CD4-positive, alpha-beta T cell treated with Interleukin-10 for 1 hour (primary cell): ENCODE measurements at places on chromosomes 11 and 22.

GRCh38 chr22:19329454-19329853 lies 37.9 kb upstream of the CLTCL1 start:
- DNase-seq, result no peak

DNA sequence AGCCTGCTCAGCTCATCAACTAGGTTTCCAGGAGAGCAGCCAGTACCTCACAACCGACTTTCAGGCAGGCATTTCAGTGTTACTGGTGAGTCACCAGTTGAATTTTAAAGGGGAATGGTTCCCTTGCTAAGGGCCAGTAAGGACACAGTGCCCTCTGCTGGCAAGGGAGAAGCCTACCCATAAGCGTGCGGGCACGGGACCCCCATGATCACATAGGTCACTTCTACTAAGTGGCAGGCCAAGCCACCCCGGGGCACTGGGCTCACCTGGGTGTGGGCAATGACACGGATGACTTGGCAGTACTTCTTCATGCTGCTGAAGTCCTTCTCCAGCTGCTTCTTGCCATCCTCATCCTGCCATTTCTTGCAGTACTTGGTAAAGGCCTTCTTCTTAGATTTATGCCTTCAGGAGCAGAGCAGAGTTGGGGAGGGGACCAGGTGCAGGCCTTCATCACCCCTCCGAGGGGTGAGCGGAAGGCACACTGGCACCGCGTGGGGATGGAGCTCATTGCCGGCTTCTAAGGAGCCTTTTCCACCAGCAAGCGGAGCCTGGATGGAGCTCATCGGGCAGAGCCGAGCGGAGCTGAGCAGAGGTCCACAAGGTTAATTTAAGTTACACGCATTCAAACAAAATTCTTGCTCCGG lies 2.9 kb downstream of the RPL3 start:
- DNase-seq, result peak; percentile 83

- DNase-seq, result no peak
Measured at GRCh38 chr11:87477321-87477720, 439.6 kb downstream of the TMEM135 start.

DNA sequence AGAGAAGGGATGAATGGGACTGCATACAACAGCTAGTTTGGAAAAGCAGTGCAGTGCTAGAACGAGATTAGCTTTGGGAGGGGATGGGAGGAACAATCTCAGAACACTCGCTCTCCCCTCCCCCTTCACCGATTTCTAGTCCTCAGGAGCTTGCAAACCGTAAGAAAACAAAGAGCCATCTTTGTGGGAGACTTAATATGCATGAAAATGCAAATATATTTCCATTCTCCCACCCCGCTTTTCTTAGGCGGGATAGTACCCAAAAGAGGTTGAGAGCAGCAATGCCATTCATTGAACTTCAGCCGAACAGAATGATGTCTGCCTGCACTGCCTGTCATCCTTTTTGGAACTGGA lies 1.1 kb downstream of the SPINDOC start:
- DNase-seq, result no peak

DNA sequence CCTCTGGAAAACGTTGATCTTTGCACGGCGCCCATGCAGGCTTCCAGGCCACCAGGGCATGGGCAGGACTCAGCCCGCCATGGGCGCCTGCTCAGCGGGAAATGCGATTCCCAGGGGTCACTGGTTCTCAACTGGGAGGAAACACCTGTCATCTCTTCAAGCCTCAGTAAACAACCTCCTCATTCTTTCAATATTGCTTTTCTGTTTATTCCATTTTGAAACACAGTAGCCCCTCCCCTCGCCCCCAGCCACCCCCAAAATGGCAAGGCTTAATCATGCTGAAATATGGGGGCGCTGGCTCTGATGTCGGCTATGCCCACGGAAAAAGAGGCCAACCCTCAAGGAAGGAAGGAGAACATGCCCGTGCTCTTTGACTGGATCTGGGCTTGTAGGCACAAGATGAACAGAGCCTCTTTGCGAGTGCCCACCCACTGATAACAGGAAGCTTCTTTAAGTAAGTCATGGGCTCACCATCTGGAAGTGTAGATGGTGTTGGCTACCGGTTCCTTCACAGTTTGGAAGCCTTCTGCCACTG lies 594 bp upstream of the POU2AF1 start:
- DNase-seq, result no peak
